ENCODE measurements at places on chromosomes 13 and 19. TPM values are rescaled to one million over a fixed set of nuclear protein-coding genes. Genes with fewer than 3 reads are reported as not detected.

DNA sequence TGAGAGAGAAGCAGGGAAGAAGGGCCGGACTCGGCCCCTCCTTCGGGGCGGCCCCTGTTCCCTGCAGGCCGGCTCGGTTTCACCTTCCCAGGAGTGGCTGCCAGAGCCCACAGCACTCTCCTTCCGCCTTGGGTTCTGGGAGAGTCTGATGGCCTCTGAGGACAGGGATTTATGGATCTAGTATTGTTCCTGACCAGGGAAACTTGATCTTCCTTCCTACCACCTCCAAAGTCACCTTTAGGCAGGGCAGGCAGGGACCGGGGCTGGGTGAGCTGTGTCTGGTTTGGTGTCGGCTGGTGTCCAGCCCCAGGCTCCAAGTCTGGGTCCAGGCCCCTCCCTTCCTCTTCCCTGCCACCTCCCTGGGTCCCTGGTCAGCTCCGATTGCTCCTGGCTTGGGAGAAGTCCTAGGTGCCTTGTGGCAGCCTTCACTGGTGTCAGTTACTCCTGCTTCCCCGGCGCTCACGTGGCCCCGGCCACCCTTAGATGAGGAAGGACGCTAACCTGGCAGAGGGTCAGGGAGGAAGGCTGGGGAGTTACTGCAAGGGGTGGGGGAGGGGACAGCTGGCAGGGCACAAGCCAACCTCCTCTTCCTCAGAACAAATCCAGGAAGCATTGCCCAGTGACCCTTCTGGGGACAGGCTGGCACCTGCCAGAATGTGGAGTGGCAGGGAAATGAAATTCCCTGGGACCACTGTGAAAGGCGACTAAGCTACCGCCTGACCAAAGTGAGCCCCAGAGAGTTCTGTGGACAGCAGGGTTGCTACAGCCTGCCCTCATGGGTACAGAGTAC lies 18.8 kb downstream of the RFX1 start:
- DNase-seq = no peak

- DNase-seq = no peak
These were observed 2.4 kb downstream of the ELAVL3 start for GRCh38 chr19:11478167-11479089.

DNA sequence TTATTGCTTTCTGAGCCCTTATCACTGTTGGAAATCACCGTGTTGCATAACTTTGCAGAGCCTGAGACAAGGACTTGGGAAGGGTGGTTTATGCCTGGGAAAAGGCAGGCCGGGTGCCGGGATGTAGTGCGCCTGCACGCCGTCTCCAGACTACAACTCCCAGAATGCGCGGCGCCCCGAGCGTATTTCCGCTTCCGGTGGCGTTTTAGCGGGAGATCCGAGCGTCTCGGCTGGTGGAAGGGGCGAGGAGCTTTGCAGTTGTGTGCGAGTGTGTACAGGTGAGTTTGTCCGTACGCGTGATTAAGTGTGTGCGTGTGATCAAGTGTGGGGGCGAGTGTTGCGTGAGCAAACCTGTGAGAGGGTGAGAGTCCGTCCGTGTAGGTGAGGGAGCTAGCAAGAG lies 75.4 kb downstream of the PEG3 start:
- peak; percentile 32 for DNase-seq

DNA sequence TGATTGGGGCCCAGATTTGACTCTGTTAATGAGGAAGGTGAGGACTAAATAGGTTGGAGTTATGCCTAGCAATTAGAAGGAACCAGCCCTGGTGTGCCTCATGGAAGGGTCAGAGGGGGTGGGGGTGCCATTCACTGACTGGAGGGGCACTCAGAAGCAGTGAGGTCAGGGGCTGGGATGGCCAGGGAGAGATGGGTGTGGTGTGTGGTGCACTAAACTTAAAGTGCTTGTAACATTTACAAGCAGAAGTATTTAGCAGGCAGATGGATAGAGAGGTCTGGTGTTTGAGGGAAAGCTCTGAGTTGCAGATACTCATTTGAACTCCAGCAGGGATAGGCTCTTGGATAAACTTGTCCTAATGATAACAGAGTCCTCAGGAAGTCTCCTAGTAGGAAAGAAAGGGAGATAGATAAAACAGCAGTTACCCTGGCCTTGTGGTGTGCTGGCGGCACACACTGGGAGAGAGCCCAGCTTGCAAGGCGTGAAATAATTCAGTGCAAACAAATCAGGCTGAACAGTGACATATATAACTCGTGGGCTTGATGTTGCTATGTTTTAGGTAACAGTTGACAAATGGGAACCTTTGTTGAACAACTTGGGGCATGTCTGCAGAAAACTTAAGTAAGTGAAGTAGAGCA lies 20.0 kb upstream of the UPF3A start:
- DNase-seq = no peak

- DNase-seq = peak; percentile 45
These were observed 1.2 kb downstream of the SEMA6B start for GRCh38 chr19:4557971-4558941.

- peak; percentile 35 for DNase-seq
These were observed 1.5 kb downstream of the GNA11 start for GRCh38 chr19:3095441-3096191.

DNA sequence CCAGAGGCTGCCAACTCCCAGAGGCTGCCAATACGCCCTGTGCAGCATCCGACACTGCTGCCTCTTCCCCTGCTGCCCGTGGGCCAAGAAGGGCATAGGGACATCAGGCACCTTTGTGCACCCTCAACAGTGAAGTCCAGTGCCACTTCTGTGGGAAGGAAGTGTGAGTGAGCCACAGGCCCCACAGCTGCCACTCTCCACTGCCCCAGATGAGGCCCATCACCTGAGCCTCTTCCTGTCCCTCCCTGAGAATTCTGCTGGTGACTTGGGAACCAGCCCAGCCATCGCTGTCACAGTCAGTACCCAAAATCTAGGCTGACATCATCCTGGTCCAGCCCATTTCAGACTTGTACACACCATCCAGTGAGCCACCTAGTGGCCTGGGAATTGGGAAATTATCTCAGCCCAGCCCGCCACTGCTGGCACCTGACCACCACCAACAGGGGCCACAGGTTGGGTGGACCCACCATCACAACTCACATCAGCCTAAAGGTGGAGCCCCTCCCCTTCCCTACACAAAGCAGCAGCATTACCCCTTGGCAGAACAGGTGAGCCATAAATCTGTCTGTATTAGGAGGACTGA lies 733.9 kb upstream of the KLHL1 start:
- DNase-seq = no peak

DNA sequence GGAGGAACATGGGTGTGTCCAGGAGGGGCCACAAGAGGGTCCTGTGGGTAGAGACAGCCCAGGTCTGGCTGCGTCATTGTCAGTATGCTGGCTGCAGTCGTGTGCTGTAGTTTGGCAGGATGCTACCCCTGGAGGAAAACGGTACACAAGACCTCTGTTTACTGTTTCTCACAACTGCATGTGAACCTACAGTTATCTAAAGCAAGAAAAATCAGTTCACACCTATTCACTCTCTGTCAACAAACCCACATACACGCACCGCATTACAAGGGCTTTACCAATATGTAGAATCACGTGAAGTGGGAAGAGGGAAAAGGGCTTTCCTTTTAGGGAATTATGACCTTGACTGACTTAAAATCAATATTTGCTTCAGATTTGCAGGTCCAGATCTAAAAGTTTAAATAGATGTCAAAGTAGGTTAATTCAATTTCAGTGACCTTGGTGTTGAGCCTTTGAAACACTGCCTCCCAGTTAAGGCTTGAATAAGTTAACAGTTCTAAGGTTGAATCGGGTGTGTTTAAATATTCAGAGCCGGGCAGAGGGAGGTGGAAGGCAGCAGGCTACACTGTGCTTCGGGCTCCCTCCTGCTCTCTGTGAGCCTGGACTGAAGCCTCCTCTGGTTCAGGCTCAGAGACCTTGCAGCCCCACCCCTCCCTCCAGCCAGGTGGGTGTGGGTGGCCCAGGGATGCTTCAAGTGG lies 17.2 kb upstream of the MCF2L start:
- DNase-seq = no peak

- DNase-seq = peak; percentile 4
These were observed 656.6 kb downstream of the UQCRFS1 start for GRCh38 chr19:28556371-28556770.

Gene C19orf85
- total RNA-seq = not detected

Gene HSPB6
- 14.1 TPM for total RNA-seq

Gene SIGLECL1
- total RNA-seq = not detected

Gene CEACAM20
- total RNA-seq = not detected

Data from GM23248 (cell line).